A549 treated with CpdA at 1 μM for 4 hours (cell line): ENCODE measurements at places on chromosomes 16 and 17. TPM values are rescaled to one million over a fixed set of nuclear protein-coding genes. Genes with fewer than 3 reads are reported as not detected.

PRM3 gene
- total RNA-seq: not detected in 5 replicates

SPNS2 gene
- 7.3 to 13.9 TPM (median 10.7 TPM) in 5 replicates for total RNA-seq

MYH8 gene
- not detected in 5 replicates for total RNA-seq

VEZF1 gene
- total RNA-seq: 38.2 to 44.4 TPM (median 42.6 TPM) in 5 replicates

CA7 gene
- 0.07 TPM in 1 of 5 replicates, not detected in the others for total RNA-seq

KRT24 gene
- not detected in 5 replicates for total RNA-seq

SLC6A2 gene
- 0.05 TPM in 2 of 5 replicates, not detected in the others for total RNA-seq

KLHL10 gene
- 0.03 TPM in 1 of 5 replicates, not detected in the others for total RNA-seq

CCL7 gene
- 0.19 to 0.82 TPM (median 0.61 TPM) in 5 replicates for total RNA-seq

NKD1 gene
- 0.12 to 0.51 TPM (median 0.31 TPM) in 5 replicates for total RNA-seq

CLDN7 gene
- 0.54 to 0.90 TPM (median 0.62 TPM) in 5 replicates for total RNA-seq

ABCC6 gene
- 0.69 to 1.2 TPM (median 0.87 TPM) in 5 replicates for total RNA-seq

GAST gene
- total RNA-seq: 0.14 TPM in 1 of 5 replicates, not detected in the others

TMEM114 gene
- total RNA-seq: not detected in 5 replicates

EME1 gene
- 14.7 to 16.8 TPM (median 15.6 TPM) in 5 replicates for total RNA-seq

TPSD1 gene
- 0.03 TPM in 1 of 5 replicates, not detected in the others for total RNA-seq

BRIP1 gene
- 3.6 to 5.8 TPM (median 4.2 TPM) in 5 replicates for total RNA-seq

OMG gene
- not detected in 5 replicates for total RNA-seq

RGS11 gene
- 3.7 to 5.5 TPM (median 4.1 TPM) in 5 replicates for total RNA-seq

KRTAP9-3 gene
- not detected in 5 replicates for total RNA-seq

SOX8 gene
- total RNA-seq: 1.0 to 1.5 TPM (median 1.4 TPM) in 5 replicates

MRPL58 gene
- 77.1 to 83.4 TPM (median 81.1 TPM) in 5 replicates for total RNA-seq

HYDIN gene
- 0.21 to 0.55 TPM (median 0.32 TPM) in 5 replicates for total RNA-seq

FOXJ1 gene
- total RNA-seq: 0.23 to 0.40 TPM (median 0.30 TPM) in 5 replicates

GP1BA gene
- 0.03 TPM in 1 of 5 replicates, not detected in the others for total RNA-seq

MVP gene
- total RNA-seq: 110 to 134 TPM (median 125 TPM) in 5 replicates

BAIAP3 gene
- total RNA-seq: 0.75 to 2.8 TPM (median 0.86 TPM) in 5 replicates

LPO gene
- not detected in 5 replicates for total RNA-seq

FAHD1 gene
- total RNA-seq: 41.5 to 50.7 TPM (median 48.3 TPM) in 5 replicates

KRT28 gene
- not detected in 5 replicates for total RNA-seq

MYH3 gene
- total RNA-seq: 0.77 to 1.8 TPM (median 0.91 TPM) in 5 replicates

KRT32 gene
- 0.06 to 0.08 TPM in 2 of 5 replicates, not detected in the others for total RNA-seq

CRISPLD2 gene
- total RNA-seq: 2.6 to 4.0 TPM (median 3.8 TPM) in 5 replicates

GEMIN4 gene
- total RNA-seq: 57.8 to 66.3 TPM (median 63.2 TPM) in 5 replicates

EME2 gene
- total RNA-seq: 7.4 to 11.9 TPM (median 9.4 TPM) in 5 replicates

MAF gene
- total RNA-seq: 0.39 to 0.79 TPM (median 0.58 TPM) in 5 replicates

HOXB7 gene
- 31.4 to 36.6 TPM (median 33.3 TPM) in 5 replicates for total RNA-seq

CORO6 gene
- total RNA-seq: 4.9 to 8.1 TPM (median 6.4 TPM) in 5 replicates

CTRB2 gene
- total RNA-seq: not detected in 5 replicates

CACNG1 gene
- total RNA-seq: 0.13 to 0.20 TPM (median 0.14 TPM) in 3 of 5 replicates, not detected in the others

SAMD14 gene
- 0.22 to 0.85 TPM (median 0.35 TPM) in 5 replicates for total RNA-seq

C1QTNF1 gene
- total RNA-seq: 35.4 to 45.3 TPM (median 37.4 TPM) in 5 replicates

SPG7 gene
- 74.2 to 101 TPM (median 86.6 TPM) in 5 replicates for total RNA-seq

NPTX1 gene
- total RNA-seq: 52.6 to 105 TPM (median 77.4 TPM) in 5 replicates

PRKCB gene
- total RNA-seq: 0.11 to 0.28 TPM (median 0.15 TPM) in 5 replicates

ABCA10 gene
- total RNA-seq: 0.08 to 0.31 TPM (median 0.24 TPM) in 5 replicates

KLHL11 gene
- total RNA-seq: 2.2 to 4.6 TPM (median 2.8 TPM) in 5 replicates

SLC12A3 gene
- total RNA-seq: not detected in 5 replicates

ZNF205 gene
- total RNA-seq: 11.3 to 15.1 TPM (median 13.2 TPM) in 5 replicates

KRT34 gene
- 0.25 to 0.64 TPM (median 0.35 TPM) in 5 replicates for total RNA-seq

VPS9D1 gene
- total RNA-seq: 3.6 to 5.6 TPM (median 4.3 TPM) in 5 replicates

CHST4 gene
- total RNA-seq: 0.06 to 0.20 TPM (median 0.06 TPM) in 4 of 5 replicates, not detected in the other
